ENCODE measurements at places on chromosomes 16 and 17. TPM values are rescaled to one million over a fixed set of nuclear protein-coding genes. Genes with fewer than 3 reads are reported as not detected.

Gene TUBB3
- 110 TPM for polyA plus RNA-seq

Gene SAMD14
- polyA plus RNA-seq = not detected

Gene AHSP
- not detected for polyA plus RNA-seq

DNA sequence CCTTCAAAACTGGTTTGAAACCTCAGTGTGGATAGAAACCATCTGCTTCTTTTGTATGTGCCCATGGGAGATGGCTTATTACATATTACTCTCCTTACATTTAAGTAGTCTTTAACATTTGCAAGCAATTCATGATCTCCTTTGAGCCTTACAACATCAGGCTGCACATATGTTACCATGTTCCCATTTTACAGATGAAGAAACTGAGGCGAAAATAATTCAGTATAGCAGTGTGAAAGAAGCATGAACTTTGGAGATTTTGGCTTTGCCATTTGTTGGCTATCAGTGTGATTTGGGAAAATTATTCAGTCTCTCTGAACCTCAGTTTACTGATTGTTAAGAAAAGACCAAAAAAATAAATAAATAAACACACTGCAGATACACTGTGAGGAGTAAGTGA lies 15.7 kb downstream of the GNAO1 start:
- peaks cover 5% of the 10 kb centered on the region for H3K27me3 ChIP-seq
- no peaks in the 10 kb centered on the region for H3K4me1 ChIP-seq
- H3K4me3 ChIP-seq = no peak overlapping the region
- H3K27ac ChIP-seq = no peak overlapping the region
- no peaks in the 10 kb centered on the region for H3K36me3 ChIP-seq

Gene CEP295NL
- polyA plus RNA-seq = not detected

DNA sequence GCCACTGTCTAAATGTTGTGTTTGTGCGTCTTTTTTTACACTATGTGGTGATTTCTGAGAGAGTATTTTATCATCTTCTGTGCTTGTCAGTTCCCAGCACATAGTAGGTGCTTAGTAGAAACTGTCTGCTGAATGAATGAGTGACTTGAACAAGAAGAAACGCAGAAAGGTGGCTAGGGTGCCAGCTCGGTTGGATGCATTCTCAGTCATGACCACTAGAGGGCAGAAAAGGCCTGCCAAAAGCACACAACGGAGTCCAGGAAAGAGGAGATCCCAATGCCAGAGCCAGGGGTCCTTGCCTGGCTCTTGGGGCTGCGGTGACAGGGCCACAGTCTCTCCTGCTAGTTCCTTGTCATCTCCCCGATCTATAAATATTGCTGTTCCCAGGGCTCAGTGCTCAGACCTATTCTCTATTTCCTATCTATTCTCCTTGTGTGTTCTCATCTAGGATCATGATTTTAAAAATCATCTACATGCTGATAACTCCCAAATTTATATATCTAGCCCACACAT lies 57.3 kb upstream of the CCL1 start:
- peaks cover 3% of the 10 kb centered on the region for H3K27me3 ChIP-seq
- H3K27ac ChIP-seq = no peak overlapping the region
- H3K4me1 ChIP-seq = no peaks in the 10 kb centered on the region
- H3K4me3 ChIP-seq = no peak overlapping the region
- H3K36me3 ChIP-seq = no peaks in the 10 kb centered on the region

Gene PRSS53
- polyA plus RNA-seq = 7.4 TPM

- no peaks in the 10 kb centered on the region for H3K27me3 ChIP-seq
- H3K4me1 ChIP-seq = peaks cover 15% of the 10 kb centered on the region
- H3K4me3 ChIP-seq = no peak overlapping the region
- no peak overlapping the region for H3K27ac ChIP-seq
- no peaks in the 10 kb centered on the region for H3K36me3 ChIP-seq
- no peak for DNase-seq
Observed at GRCh38 chr17:61150686-61151299, 248.8 kb upstream of the TBX2 start.

DNA sequence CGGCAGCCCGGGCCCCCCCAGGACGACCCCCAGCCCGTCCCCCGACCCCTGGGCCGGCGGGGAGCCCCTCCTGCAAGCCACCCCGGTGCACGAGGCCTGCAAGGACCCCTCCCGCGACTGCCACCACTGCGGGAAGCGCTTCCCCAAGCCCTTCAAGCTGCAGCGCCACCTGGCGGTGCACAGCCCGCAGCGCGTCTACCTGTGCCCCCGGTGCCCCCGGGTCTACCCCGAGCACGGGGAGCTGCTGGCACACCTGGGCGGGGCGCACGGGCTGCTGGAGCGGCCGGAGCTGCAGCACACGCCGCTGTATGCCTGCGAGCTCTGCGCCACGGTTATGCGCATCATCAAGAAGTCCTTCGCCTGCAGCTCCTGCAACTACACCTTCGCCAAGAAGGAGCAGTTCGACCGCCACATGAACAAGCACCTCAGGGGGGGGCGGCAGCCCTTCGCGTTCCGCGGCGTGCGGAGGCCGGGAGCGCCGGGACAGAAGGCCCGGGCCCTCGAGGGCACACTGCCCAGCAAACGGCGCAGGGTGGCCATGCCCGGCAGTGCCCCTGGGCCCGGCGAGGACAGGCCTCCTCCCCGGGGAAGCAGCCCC lies 15.6 kb upstream of the ZFPM1 start:
- H3K36me3 ChIP-seq = no peaks in the 10 kb centered on the region
- H3K27me3 ChIP-seq = peaks cover 58% of the 10 kb centered on the region
- H3K27ac ChIP-seq = no peak overlapping the region
- peaks cover 3% of the 10 kb centered on the region for H3K4me1 ChIP-seq
- H3K4me3 ChIP-seq = no peak overlapping the region
- DNase-seq = peak; percentile 48

DNA sequence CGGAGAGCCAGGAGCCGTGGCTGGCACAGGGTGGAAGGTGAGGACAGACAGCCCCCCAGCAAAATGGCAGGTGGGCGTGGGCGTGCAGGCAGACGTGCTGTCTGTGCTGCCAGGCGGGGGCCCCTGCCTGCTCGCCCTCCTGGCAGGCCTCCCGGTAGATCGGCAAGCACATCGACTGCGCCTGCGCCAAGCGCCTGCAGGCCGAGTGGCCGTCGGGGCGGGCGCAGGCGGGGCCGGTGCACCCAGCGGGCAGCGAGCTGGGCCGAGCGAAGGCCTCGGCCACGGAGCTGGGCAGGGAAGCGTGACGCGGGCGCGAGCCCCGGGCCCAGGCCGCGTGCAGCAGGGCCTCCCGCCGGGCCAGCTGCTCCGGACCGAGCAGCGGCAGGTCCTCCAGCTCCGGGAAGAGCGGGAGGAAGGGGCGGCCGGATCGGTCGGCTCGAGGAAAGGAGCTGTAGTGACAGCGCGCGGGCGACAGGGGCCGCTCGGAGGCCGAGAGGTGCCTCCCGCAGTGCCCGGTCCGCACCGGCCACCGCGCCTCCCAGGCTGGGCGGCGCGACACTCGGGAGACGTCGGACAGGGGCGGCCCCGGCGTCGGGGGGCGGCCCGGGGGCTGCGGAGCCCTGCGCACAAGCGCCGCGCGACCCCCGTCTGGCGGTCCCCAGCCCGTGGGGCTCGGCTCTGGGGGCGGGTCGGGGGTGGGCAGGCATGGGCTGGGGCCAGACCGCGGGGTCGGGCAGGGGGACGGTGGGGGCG lies 16.9 kb downstream of the GRIN2C start:
- H3K27me3 ChIP-seq = no peaks in the 10 kb centered on the region
- peak; percentile 52 for DNase-seq
- peaks cover 16% of the 10 kb centered on the region for H3K4me1 ChIP-seq
- peak overlapping the region; percentile 71 for H3K4me3 ChIP-seq
- H3K36me3 ChIP-seq = no peaks in the 10 kb centered on the region

Gene AOC2
- polyA plus RNA-seq = 5.1 TPM

DNA sequence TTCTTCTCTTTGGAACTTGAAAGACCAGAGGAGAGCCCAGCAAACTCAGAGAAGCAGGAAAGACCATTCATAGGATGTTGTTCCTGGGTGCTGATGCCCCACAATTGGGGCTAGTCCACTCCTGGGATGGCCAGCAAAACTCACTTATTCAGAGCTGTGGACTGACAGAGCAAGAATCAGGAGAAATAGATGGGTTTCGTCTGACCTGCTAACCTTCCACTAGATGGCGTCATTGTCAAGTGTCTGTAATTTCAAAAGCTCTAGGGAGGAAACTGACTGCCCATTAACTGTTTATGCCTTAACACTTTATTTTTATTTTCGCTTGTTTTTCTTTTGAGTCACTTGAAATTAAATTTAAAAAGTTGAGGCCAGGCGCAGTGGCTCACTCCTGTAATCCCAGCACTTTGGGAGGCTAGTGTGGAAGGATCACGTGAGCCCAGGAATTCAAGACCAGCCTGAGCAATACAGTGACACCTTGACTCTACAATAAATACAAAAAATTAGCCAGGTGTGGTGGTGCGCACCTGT lies 28.7 kb upstream of the MILR1 start:
- H3K27ac ChIP-seq = no peak overlapping the region
- no peaks in the 10 kb centered on the region for H3K36me3 ChIP-seq
- no peaks in the 10 kb centered on the region for H3K27me3 ChIP-seq
- peak; percentile 81 for DNase-seq
- no peak overlapping the region for H3K4me3 ChIP-seq
- H3K4me1 ChIP-seq = peaks cover 31% of the 10 kb centered on the region

GRCh38 chr16:89322321-89323119 lies 105.0 kb downstream of the ZNF778 start:
- DNase-seq = peak; percentile 74
- H3K27ac ChIP-seq = peak overlapping the region; percentile 46
- peaks cover 84% of the 10 kb centered on the region for H3K4me1 ChIP-seq
- H3K27me3 ChIP-seq = no peaks in the 10 kb centered on the region
- no peak overlapping the region for H3K4me3 ChIP-seq

DNA sequence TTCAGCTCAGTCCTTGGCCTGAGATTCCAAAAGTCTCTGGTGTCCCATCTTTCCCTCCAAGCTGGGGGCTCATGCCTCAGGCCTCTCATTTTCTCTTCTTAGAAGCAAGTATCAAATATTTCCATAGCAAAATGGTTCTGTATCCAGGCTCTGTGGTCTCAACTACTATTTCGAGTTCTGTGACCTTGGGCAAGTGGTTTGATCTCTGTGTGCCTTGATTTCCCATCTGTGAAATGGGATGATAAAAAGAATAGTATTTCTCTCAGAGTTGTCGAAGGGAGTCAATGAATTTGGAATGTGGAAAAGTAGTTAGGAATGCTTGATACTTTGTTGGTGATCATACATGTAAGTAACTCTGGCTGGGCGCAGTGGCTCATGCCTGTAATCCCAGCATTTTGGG lies 6.4 kb downstream of the SYT17 start:
- H3K27ac ChIP-seq = no peak overlapping the region
- no peak for DNase-seq
- peaks cover 36% of the 10 kb centered on the region for H3K27me3 ChIP-seq

DNA sequence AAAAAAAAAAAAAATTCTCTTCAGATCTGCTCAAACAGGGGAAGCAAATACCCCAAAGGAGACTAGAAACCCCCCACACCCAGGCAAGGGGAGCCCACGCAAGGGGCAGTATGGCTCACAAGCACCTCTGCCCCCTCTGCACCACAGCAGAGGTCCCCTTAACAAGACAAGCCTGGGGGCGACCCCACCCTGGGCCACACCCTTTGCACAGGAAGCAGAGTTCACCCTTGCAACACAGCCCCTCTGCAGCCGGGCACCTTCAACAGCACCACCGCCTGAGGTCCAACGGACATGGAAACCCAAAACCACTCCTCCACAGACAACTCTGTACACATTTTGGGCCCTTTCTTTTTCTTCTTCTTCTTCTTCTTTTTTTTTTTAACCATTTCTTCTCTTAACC lies 12.8 kb downstream of the AXIN1 start:
- H3K4me3 ChIP-seq = peak overlapping the region; percentile 35
- H3K27ac ChIP-seq = peak overlapping the region; percentile 88
- DNase-seq = no peak

Gene KRTAP4-6
- not detected for polyA plus RNA-seq

- no peak for DNase-seq
- peaks cover 15% of the 10 kb centered on the region for H3K36me3 ChIP-seq
- H3K4me1 ChIP-seq = peaks cover 28% of the 10 kb centered on the region
Observed at GRCh38 chr16:67723911-67724305, 4.8 kb upstream of the GFOD2 start.

DNA sequence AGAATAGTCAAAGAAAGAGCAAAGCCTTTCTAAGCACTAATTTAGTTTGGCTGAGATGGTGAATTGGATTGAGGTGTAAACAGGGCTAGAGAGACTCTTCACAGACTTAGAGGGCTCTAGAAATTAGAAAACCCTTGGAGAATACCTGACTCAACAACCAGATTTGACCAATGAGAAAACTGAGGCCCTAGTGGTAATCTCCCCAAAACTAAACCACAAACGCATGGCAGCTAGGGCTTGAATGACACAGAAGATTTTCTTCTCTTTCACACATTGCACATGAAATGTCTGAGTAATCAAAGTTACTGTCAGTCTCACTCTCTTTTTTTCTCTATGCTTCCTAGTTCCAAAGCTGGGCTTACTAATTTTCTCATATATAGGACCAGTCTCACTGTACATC lies 314.5 kb upstream of the KCNJ16 start:
- no peaks in the 10 kb centered on the region for H3K36me3 ChIP-seq
- DNase-seq = no peak
- no peaks in the 10 kb centered on the region for H3K4me1 ChIP-seq

GRCh38 chr16:58032710-58033293 lies 7.2 kb downstream of the MMP15 start:
- H3K36me3 ChIP-seq = peaks cover 10% of the 10 kb centered on the region
- no peak overlapping the region for H3K4me3 ChIP-seq
- H3K4me1 ChIP-seq = peaks cover 40% of the 10 kb centered on the region
